Cerebellar cortex (tissue), 1 donor: ENCODE measurements at places on chromosomes 12 and 14.

GRCh38 chr12:130457215-130457614, 119.5 kb downstream of the PIWIL1 start:
- DNase-seq: no peak

- DNase-seq: no peak
Measured at GRCh38 chr12:62291864-62292760, 31.9 kb downstream of the USP15 start.

DNA sequence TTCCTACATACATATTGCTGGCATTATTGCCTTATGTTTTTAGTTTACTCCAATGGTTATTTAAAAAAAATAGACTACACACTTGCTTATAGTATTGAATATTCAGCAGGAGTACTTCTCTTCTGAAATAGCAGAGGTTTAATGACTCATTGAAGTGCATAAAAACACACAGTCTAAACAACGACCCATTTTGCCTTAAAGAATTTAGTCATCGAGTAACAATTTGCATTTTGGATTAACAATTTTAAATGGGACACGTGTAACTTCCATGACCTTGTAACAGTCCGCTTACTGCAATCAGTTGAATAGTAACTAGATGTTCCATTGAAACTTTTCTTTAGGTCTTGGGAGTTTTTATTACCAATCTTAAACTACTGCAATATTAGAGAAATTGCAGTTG, 9.0 kb downstream of the TRHDE start:
- DNase-seq: peak; percentile 17

DNA sequence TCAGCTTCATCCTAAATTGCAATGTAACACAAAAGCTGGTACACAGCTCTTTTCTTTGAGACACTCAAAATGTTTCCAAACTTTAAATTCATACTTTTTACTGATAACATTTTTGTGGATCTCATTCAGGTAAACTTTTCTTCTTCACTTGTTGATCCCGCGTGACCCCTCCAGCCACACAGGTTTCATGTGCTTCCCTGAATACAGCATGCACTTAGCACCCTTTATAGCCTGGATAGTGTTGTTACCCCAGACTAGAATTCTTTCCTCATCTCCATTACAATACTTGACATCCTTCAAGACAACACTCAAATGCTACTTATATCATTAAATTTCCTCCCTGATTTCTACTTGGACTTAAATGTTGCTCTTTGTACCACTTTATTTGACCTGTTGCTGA, 373.4 kb downstream of the RAD51B start:
- DNase-seq: no peak

DNA sequence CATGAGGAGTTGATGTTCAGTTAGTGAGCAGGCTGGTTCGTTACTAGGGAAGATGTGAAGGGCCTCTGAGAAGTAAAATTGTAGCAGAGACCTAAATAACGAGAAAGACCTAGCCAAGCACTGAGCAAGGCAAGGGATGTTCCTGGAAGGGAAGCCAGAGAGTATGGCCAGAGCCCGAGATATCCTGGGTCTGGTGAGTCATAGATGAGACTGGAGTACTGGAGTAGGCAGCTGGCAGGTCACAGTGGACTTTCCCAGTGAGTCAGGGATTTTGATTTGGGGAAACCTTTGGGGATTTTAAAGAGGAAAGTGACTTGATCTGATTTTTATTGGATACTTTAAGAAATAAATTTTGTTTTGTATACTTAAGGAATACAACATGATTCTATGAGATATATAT, 369.0 kb downstream of the DIO2 start:
- no peak for DNase-seq

DNA sequence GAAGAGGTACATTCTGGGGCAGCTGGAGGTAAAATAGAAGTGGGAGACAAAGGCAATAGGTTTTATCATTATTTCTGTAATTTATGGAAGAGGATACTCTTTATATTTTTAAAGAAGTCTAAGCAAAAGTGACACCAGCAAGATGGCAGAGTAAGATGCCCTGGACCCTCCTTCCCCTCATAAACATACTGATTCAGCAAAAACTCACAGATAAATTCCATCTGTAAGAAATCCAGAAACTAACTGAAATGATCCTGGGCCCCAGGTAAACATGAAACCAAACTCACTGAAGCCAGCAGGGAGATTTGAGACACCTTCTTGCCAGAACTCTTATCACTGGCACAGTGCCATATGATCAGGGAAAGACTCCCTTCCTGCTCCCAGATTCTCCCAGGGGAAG, 79.9 kb downstream of the GCH1 start:
- DNase-seq: no peak

- no peak for DNase-seq
Measured at GRCh38 chr12:123251403-123252076, 18.3 kb downstream of the MTRFR start.

GRCh38 chr12:46412857-46413256, 40.3 kb upstream of the SLC38A2 start:
- DNase-seq: peak; percentile 8

GRCh38 chr12:59486827-59487226, 109.0 kb upstream of the SLC16A7 start:
- DNase-seq: no peak

GRCh38 chr12:18589316-18589715, 148.5 kb downstream of the PLCZ1 start:
- DNase-seq: no peak

DNA sequence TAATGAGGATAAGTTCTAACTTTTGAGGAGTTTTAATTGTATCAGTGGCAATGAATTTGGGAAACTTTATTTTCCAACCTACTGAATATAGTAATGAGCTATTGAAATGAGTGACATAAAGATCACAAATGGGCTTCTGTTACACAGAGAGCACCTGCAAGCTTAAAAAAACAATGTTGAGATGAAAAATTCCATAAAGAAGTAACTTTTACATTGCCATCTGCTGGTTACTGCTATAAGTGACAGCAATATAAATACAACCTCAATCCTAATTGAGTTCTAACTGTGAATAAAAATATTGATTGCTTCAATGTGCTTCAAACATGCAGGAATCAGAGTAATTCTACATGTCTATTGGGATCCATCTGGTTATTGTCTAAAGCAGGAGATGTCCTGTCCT, 14.2 kb downstream of the WIF1 start:
- DNase-seq: no peak

- no peak for DNase-seq
Measured at GRCh38 chr14:44142006-44142405, 365.1 kb downstream of the FSCB start.

DNA sequence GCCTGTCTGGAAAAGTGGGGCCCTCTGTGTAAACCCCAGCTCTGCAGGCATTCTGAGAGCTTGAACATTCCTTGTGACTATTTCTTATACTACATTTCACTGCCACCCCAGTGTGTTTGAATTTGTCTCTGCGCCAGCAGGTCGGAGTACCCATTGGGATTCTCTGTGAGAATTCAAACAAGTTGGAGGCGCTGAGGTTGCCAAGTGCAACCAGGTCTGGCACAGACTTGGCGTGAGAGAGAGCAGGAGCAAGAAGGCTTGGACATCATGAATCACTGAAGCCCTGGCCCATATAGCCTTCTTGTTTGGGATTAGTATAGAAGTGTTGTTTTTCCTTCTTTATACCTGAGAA, 33.0 kb upstream of the ATP2A2 start:
- DNase-seq: peak; percentile 47

GRCh38 chr12:124240493-124240892, 54.4 kb upstream of the RFLNA start:
- no peak for DNase-seq

- DNase-seq: no peak
Measured at GRCh38 chr14:87030197-87030596, 962.8 kb downstream of the GALC start.

DNA sequence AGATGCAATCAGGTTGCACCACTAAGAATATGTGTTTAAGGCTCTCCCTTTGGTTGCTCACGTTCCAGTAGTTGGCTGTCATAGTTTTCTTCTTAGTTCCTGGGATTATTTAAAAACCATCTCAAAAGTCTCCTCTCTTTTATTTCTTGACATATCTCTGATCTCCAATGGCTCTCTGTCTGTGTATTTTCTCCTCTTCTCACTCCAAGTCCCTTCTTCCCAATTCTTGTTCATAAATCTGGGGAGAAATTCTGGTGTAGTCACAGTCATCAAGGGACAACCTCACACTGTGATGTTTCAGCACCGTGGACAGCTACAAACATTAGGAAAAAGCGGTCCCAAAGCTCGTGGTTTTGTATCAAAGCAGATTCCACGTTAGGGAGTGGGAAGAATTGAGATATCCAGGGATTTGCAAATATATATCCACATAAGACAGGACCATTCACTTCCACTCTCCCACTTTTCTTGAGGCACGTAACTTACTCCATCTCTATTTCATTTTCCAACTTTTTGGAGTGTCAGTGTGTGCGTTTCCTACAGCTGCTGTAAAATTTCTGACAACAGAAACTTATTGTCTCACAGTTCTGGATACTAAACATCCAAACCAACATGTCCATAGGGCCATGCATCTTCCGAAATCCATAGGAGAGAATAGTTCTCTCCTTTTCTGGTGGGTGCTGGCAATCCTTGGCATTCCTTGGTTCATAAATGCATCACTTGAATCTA, 80.6 kb upstream of the TMEM233 start:
- no peak for DNase-seq

DNA sequence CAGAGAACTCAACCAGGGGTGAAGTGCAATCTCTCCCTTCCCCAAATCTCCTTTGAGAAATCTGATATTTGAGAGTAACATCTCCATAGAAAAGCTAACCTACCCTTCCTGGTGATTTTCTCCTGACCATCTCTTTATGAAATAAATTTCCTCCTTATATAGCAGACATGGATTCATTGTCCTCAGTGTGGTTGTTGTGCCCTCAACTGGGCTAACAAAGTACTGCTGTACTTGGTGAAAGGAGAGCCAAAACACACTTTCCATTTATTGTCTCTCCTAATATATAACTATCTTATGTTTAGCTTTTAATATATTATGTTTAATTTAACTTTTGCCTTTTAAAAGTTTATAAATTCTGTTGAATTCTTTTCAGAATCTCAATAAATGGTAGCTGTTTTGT, 65.1 kb upstream of the SLCO1B1 start:
- DNase-seq: no peak

- no peak for DNase-seq
Measured at GRCh38 chr12:48247181-48247966, 44.3 kb upstream of the OR10AD1 start.

GRCh38 chr14:91919814-91920213, 27.7 kb downstream of the FBLN5 start:
- no peak for DNase-seq

DNA sequence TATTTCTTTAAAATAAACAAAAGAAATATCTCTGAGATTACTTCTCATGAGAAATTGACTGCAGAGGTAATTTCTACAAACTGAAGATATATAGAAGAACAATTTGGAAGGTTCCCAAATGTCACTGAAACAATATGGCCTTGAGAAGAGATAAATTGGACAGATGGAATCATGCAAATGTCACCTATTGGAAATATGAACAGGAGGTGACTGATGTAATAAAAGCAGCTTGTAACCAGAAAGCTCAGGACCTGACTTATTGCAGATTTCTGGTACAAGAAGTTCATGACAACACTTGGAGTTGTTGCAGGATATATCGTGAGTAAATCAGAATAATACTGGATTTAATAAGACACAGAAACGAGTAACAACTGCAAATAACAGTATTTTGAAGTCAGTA, 93.3 kb upstream of the TRHDE start:
- peak; percentile 74 for DNase-seq
